ELF-1 (cell line): ENCODE measurements at places on chromosomes 3 and 15.

- peak; percentile 44 for DNase-seq
These were observed 1.0 kb upstream of the PCCB start for GRCh38 chr3:136249091-136249490.

GRCh38 chr3:68424796-68425460 is 507.4 kb downstream of the TAFA4 start:
- DNase-seq: no peak

- DNase-seq: no peak
These were observed 531.0 kb upstream of the NR2F2 start for GRCh38 chr15:95799286-95800200.

DNA sequence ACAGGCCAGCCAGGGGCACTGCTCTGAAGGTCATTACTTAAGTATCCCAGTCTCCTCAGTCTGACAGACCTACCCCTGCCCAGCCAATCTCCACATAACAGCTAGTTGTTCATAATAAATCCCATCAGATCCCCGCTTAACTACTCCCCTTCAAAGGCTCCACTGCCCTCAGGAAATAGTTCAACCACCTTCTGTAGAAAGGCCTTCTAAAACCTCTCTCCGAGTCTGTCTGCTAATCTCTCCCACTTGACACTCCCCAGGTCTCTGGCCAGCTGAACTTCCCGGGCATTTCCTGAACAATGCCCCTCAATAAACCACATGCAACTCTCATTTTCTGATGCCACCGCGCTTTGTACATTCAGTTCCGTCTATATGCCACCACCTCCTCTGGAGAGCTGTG is 6.0 kb downstream of the PRC1 start:
- DNase-seq: peak; percentile 43

DNA sequence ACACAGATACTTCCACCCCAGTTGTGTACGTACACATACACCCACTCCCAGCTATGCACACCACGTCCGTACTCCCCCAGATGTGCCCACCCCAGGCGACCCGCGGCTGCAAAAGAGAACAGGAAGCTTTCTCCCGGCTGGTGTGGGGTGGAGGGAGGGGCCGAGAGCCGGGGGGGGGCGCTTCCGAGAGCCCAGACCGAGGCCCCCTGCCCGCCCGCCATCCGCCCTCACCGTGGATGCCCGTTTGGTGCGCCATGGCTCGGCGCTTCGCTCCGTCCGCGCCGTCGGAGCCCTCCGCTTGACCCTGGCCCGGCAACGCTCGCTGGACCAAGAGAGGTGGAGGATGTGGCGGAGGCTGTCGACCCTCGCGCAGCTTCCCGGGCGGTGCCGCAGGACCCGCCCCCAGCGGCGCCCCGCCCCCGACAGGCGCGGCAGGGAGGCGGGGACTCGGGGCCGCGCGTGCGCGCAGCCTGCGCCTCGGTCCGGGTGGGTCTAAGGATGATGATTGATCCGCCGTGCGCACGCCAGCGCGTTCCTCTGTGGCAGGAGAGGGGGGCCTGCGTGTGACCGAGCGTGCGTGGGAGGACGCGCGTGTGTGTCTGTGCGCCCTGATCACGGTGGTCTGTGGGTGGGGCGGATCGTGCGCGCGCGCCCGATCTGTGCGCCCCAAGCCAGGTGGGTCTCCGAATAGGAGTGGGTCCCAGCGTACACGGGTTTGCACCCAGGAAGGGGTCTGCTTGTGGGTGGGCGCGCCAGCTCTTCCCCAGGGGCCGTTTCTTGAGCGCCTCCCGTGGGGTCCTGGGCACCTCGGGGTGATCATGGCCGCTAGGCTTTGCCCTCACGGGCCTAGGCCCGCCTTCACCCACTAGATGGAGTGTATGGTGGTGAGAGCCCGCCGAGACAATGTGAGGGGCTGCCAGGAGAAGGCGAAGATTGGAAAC is at the start of gene TWF2:
TSS of gene TWF2 (minus strand) at position 398 of the 941 bp plus-strand sequence. CDS start at position 256, 142 bp downstream.
- DNase-seq: peak; percentile 80

DNA sequence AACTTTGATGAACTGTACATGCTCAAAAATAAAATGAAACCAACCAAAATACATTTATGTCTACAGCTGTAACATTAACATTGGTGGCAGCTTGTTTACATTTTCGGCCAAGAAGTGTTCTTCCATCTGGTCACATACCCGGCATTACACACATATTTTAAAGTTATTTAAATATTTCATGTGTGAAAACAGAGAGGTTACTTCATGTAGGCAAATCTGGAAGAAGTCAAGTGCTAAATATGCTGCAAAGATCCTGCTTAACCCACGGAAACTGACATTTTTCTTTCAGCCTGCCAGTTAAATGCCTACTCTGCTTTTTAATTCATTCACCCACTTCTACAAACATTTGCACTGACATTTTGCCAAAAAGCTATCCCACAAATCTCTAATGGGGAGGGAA is 69.7 kb downstream of the MB21D2 start:
- no peak for DNase-seq

DNA sequence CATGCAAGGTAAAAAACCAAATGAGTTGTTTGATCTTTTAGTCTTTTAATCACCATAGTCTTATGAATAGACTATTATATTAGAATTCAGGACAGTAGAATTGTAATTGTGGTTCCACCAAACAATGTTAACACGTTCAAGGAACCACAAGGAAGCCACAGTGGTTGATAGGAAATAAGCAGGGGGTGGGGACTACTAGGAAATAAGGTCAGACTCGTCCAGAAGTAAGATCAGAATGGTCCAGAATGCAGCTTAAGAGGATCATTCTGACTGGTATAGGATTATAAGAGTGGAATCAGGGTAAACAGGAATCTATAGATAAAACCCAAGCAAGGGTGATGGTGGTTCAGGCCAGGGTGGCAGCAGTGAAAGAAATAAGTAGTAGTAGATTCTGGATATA is 7.5 kb downstream of the MYNN start:
- DNase-seq: no peak

DNA sequence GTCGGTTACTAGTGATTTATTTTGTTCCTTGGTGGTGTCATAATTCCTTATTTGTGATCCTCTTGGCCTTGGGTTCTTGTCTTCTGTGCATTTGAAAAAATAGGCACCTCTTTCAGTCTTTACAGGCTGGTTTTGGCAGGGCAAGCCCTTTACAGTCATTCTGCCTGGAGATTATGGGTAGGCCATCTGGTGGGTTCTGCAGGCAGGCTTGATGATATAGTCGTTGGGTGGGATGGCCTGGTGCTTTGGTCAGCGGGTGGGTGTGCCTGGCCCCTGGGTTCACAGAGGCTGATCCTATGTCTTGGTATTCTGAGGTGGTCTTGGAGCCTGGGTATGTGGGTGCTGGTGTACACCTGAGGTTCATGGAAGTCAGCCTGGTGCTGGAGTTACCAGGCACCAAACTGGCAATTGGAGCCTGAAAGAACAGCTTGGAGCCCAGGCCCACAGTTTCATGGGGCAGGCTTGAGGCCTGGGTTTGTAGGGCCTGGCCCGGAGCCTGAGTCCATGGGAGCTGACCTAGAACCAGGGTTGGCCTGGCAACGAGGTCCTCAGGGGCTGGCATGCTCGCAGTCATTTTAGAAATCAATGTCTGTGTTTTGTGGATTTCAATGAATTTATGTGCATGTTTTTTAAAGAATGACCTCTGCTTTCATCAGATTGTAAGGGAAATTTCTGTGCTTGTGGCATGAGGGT is 63.3 kb downstream of the DOCK3 start:
- peak; percentile 10 for DNase-seq

- no peak for DNase-seq
These were observed 52.4 kb upstream of the FNDC3B start for GRCh38 chr3:171986757-171987518.

- no peak for DNase-seq
These were observed 19.2 kb upstream of the AQP9 start for GRCh38 chr15:58119016-58119415.

DNA sequence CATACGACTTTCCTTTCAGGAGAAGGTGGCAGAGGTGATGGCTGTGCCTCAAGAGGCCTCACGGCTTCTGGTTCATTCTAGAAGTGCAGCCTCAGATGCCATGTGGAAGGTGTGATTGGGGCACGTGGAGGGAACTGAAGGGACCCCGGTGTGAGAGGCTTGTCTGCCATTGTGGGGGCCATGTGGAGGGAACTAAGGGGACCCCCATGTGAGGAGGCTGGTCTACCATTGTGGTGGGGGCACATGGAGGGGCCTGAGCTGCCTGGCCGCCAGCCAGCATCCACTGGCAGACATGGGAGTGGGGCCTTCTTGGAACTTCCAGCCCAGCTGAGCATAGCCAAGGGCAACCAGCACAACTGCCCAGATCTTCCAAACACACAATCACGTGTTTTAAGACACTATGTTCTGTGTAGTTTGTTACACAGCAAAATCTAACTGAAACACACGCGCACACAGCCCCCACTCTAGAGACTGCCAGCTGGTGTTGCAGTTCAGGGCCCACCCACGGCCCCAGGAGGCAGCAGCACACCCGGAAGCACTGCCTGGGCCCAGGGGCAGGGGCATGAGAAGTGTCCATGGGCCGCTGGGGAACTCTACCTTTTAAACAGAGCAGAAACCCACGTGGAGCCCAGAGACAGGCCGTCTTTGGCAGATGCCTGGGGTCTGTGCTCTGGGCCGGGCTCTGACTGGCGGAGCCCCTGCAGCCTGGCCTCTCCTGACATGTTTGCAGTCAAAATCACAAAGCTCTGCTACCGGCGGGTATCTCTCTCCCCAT is 66.8 kb downstream of the IQSEC1 start:
- no peak for DNase-seq

- DNase-seq: peak; percentile 67
These were observed 165.4 kb upstream of the TOPAZ1 start for GRCh38 chr3:44076221-44076829.

DNA sequence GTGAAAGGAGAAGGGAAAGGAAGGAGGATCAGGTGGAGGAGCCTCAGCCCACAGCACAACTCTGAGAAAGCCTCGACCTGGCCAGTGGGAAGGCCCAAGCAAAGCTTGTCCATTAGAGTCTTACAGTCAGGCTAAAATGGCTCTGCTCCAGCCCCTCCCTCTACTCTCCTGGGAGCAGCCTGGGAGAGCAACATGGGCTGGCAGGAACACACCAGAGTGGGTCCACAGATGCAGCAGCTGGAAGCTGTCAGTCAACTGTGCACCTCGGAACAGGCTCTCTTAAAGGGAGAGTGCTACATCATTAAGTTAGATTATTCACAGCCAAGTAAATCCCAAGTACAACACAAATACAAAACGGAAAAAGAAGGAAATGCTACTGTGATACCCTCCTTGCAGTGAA is 98.0 kb upstream of the LIMD1 start:
- DNase-seq: no peak

GRCh38 chr3:153927107-153927506 is 194.1 kb upstream of the ARHGEF26 start:
- DNase-seq: no peak

DNA sequence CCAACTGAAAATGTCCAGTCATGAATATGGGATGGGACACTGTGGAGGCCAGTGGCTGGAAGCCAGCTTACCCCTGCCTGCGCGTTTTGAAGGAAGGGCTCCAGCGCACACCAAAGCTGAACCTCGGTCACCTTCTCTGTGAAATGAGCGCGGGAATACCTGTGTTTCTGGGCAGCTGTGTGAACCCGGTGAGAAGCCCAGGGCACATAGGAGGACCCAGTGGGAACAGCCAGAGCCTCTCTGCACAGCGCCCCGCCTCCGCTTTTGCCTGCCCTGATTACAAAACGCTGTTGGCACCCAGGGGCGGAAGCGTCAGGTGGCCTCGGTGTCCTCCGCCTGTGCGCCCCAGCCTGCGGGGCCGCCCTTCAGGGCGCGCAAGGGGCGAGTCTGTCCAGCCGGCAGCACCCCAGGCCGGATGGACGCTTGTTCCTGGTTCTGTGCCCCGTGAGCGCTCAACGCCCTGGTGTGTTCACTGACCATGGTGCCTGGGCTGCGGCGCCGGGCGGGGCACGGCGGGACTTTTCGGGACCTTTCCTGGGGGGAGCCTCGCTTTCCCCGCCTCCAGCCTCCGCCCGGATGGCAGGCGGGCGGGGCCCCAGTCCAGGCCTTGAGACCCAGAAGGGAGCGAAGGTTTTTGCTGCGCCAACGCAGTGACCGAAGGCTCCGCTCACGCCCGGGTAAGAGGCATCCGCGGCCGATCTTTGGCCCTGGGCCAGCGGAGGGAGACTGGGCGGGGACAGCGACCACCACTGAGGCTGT is at the start of gene SQOR:
TSS of gene SQOR (plus strand) at position 598 of the 759 bp plus-strand sequence. CDS start 23,895 bp downstream, outside the sequence.
- DNase-seq: peak; percentile 54

DNA sequence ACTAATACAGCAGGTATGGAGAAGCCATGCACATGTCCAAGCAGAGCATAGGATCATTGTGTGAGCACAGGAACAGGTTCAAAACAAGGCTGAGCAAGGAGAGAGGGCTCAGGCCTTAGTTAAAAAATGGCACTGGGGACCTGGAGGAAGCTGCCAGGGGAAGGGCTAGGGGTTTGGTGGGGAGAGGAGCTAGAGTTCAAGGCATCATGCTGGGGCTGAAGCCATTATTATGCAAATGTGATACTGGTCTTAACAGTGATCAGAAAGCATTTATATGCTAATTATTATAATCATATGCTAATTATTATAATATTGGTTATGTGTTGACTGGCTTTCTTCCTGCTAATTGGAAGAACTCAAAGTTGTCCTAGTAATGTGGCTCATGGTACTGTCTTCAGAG is 546.0 kb upstream of the CFAP20DC start:
- no peak for DNase-seq

GRCh38 chr15:73962433-73962832 is 29.7 kb downstream of the STOML1 start:
- no peak for DNase-seq

- no peak for DNase-seq
These were observed 106.8 kb downstream of the BBX start for GRCh38 chr3:107629566-107629965.

DNA sequence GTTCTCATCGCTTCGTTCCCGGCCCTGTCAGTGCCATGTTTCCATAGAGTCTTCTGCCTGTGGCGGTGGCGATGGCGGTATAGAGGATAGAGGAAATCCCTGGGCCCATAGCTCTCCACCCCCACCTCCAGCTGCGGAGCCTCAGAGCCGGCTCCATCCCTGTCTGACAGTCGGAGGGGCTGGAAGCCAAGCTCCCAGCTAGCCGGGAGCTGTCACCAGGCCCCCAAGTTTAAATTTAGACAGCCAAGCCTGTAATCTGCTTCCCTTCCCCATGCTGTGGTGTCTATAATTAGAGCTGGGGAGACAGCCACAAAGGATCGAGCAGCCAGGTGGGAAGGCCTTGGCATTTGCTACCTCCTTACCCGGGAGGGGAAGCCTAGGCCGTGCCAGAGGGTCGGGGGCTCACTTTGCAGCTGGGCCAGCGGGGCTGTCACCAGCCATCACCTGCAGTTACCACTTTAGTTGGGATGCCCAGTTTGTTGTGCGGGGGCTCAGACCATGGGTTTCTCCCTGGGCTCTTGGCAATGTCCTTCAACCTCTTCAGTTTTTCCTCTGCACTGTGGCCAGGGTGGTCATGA is 56.3 kb upstream of the SEC13 start:
- DNase-seq: no peak

- no peak for DNase-seq
These were observed 183.3 kb upstream of the LRRC3B start for GRCh38 chr3:26438981-26439884.

GRCh38 chr3:111970376-111970775 is 8.4 kb upstream of the ABHD10 start:
- DNase-seq: no peak

DNA sequence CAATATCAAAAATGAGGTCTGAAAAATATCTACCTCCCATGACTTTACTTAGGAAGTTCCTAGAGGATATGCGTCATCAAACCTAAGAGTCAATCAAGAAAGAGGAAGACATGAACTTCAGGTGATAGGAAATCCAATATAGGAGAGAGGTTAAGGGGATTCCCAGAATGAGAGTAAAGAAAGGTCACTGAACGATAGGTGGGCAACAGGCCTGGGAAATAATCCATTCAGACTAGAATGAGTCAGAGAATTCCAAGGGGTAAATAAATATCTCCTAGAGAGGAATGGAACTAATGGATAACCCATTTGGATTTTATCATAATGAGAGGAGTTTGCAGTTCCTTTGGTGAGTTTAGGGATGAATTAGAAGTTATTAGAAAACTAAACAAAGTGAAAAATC is 131.1 kb upstream of the NUDT16 start:
- DNase-seq: no peak
